ENCODE measurements at places on chromosomes 11 and 22. TPM values are rescaled to one million over a fixed set of nuclear protein-coding genes. Genes with fewer than 3 reads are reported as not detected.
A peak's percentile ranks its signal among the peaks of the same experiment; 100 is the strongest.

- ATAC-seq = no peak
Measured at GRCh38 chr11:28108958-28109357, 770 bp downstream of the METTL15 start.

Gene SAA1
- total RNA-seq = not detected

GRCh38 chr22:32206774-32207758 is 2.2 kb upstream of the RFPL2 start:
- no peak for ATAC-seq

DNA sequence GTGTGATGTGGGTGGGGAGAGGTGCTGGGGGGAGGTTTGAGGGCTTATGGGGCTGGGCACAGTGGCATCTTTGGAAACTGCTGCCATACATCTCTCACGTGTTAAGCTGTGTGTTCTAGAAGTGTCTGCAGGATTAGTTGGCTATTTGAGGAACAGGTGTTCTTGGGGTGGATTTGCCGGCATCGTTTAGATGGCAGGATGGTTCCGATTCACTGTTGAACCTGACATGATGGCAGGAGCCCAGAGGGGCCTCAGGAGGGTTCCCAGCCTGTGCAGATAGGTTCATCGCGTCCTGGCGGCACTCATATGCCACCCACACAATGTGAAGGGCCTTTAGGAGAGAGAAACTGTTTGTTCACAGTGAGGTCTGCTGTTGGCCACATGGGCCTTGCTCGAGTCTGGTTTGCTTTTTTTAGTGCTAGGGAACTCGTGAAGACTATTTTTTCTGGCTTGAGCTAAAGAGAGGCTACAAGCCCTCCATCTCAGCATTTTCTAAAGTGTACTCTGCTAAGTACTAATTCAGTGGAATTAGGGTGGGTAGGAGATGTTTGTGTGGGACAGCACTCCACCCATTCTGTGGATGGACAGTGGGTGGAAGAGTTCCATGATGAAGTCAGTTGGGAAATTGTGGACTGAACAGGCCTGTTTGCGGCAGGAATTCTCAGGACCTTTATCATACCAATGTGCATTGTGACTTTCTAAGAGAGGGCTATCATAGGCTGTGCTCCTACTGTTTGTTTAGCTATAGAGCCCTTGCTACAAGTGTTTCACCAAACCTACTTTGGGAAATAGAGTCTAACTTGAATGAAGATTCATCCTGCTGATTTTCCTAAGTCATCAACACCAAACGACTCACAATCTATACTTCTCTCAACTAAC is 55.4 kb upstream of the PLET1 start:
- no peak for ATAC-seq

- peak; percentile 81 for ATAC-seq
Measured at GRCh38 chr11:111334532-111335502, 36.5 kb downstream of the POU2AF3 start.

Gene MS4A7
- total RNA-seq = not detected

GRCh38 chr22:23033116-23033905 is 37.0 kb upstream of the GNAZ start:
- no peak for ATAC-seq

GRCh38 chr11:2803186-2804091 is 82.1 kb downstream of the CDKN1C start:
- no peak for ATAC-seq

Gene PDE3B
- 13.1 TPM for total RNA-seq

Gene OR8G5
- total RNA-seq = not detected

DNA sequence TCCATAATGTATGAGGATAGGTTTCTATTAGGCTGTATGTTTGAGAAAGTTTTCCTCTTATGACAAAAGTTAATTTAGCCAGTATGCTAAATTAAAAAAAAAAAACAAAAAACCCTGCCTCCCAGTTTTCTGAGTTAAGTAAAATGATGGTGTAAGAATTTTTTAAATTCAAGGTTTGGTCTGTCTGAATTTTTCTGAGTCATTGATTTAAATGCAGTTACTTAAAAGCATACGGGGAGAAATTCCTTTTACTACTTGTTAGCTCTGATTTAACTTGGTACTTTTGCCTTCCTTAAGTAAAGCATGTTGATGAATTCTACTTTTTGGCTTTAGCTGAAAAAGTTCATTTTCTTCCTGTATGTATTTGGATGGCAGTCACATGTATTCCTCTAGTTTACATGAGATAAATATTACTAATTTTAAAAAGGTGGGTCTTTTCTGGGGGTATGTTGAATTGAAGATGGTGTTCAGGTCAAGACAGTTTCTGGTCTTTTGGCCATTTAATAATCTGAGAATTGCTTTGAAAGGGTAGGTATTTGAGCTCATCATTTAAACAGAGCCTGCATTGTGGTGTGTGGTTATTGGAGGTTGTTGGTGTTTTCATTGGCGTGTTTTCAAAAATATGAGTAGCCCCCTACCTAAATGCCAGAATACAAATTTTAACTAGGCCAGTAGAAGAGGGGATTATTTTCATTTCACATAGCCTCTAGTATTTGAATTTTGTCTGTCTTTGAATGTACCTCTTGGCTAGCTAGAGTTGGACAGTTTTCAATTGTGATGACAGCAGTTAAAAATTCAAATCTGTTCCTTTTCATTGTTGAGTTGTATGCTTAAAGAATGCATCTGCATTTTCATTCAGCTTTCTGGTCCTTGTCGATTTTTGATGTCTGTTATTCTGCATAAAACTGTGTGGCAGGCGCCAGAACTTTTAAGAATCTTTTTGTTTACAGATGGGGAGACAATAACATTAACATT is 64.7 kb downstream of the MTMR3 start:
- peak; percentile 84 for ATAC-seq

DNA sequence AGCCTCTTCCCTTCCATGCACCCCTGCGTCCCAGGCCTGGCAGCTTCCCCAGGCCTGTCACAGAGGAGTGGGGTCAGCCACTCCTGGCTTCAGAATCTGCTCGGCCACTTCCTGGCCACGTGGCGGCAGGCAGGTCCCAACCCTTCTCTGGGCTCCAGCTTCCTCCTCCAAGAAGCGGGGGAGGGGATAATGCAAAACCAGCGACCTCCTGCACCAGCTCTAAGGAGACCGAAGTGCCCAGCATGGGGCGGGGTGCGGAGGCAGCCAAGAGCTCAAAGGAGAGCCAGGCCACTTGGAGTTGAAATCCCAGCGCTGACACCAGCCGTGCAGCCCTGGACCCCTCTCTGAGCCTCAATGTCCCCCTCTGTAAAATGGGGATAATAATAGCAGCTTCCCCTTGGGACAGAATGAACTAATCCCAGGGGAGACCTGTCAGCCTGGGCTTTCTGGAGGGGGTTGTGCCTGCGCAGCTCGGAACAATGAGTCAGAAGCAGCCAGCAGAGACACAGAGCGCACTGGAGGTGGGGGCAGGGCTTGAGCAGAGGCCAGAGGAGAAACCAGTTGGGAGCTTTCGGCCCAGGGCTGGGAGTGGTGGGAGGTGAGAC is 22.8 kb upstream of the PICK1 start:
- ATAC-seq = peak; percentile 39

- no peak for ATAC-seq
Measured at GRCh38 chr22:37231406-37232139, 12.5 kb downstream of the RAC2 start.

Gene NRXN2
- 40.9 TPM for total RNA-seq

GRCh38 chr22:35930933-35931332 is 97.7 kb downstream of the RBFOX2 start:
- peak; percentile 64 for ATAC-seq

GRCh38 chr11:6563667-6564066 is 39.7 kb downstream of the RRP8 start:
- no peak for ATAC-seq

DNA sequence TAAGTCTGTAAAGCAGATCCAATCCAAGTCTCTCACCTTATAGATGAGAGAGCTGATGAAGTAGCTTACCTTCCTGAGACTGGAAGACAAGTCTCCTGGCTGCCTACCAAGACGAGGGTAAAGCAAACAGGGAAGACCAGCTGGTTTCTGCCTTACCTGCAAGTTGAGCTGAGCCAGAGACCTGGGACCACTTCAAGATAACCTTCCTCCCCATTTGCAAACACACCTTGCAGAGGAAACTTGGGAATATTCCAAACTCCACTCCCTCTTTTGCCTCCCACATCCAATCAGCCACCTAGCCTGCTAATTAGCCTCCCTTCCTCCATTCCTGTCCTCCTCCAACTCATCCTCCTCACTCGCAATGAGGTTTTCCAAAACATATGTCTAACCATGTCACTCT is 23.4 kb upstream of the ROBO3 start:
- no peak for ATAC-seq

DNA sequence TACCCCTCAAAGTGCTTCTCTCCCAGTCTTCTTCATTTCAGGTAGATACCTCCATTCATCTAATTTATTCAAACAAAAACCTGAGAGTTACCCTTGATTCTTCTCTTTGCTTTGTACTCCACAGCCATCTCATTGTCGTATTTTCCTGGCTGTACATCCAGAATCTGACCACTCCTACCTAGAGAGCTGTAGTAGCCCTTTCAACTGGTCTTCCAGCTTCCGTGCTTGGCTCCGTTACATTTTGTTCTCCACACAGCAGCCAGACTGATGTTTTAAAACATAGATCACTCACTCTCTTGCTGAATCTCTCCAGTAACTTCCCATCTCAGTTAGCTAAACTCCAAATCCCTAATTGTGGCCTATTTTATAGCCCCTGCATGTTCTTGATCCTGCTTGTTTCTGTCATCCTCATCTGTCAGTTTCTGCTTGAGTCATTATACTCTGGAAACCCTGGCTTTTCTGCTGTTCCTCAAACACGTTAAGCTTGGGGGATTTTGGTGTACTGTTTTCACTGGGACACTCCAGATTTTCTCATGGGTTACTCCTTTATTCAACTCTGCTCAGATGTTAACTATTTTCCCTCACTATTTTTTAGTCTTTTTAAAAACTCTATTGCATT is 7.4 kb downstream of the SPCS2 start:
- ATAC-seq = no peak

DNA sequence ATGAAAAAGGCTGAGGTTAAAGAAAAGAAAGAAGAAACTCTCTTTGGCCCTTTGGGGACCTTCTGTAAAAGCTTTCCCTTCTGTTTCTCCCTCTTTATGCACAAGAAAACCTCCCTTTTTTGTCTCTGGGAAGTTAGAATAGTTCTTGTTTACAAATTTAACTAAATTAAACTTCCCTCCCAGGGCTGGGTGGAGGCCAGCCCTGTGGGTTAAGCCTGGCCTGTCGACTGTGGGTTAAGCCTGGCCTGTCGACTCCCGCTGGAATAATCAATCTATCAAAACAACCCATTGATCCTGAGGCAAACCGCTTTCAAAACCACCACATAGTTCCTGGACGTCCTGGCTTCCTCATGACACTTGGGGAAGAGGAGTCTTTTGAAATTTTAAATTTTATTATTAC is 1.2 kb upstream of the DRG1 start:
- no peak for ATAC-seq

Gene ANO5
- 10.0 TPM for total RNA-seq

DNA sequence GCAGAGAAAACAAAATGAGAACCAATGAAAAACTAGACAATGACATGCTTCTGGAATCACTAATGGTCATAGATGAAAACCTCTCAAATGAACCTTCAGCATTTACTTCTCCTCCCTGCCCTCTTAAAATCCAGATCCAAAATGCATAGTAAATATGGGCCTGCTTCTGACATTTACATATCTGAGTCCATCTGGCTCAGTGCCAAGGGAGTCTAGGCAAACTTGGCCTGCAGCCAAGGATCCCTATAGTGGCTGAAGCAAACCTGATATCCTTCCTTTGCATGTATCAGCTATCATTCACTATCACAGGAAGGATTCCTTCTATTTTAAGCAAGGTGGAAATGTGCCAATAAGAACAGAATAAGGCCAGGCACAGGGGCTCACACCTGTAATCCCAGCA is 104.8 kb downstream of the C11orf58 start:
- ATAC-seq = no peak

Gene INPP5J
- total RNA-seq = 4.1 TPM

DNA sequence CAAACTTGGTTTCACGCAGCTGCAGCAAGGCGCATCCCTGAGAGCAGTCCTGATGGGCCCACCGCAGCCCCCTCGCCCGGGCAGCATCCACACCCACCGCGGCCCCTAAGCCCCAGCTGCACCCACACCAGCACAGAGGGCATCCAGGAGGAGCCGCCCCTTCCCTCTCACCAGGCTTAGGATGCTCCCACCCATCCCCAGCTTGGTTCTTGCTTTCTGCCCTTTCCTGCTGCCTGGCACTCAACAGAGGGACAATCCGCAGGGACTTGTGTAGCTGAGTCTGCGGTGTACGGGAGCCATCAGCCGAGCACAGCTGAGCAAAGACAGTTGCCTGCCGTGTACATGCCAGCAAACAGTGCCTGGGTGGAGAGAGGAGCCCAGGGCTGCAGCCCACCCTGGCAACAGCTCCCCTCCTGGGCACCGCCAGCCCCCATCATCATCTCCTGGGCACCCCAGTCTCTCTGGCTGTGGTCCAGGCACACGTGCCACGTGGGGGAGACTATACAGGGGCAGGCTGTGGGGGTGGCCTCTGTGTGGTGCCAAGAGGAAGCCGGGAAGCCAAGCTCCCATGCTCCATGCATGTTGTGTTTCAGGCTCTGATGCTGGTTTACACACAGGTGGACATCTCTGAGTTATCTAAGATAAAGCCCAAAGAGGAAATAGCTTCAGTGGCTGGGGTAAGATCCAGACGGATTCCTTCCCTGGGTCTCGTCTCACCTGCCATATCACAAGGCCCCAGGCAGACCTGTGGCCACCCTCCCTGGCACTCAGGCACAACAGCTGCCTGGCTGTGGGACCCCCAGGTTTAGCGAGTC is 36.0 kb upstream of the GNB1L start:
- ATAC-seq = no peak

DNA sequence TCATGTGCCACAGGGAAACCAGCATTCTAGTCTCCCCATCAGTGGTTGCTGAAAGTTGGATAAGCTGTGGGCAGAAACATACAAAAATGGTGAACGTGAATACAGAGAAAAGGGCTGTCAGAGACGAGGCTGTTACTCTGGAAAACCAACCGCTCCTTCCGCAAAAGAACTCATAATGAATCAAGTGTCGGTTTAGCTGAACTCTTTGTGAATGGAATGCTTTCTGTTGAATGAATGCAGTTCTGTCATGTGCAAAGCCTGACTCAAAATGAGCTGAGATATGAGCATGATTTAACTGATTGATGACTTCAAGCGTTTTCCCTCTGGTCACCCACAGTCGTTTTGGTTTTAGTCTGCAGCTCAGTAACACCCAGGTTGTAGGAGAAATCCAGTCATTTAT is 298.3 kb downstream of the ETS1 start:
- ATAC-seq = no peak

GRCh38 chr11:12741671-12742216 is 67.5 kb downstream of the TEAD1 start:
- ATAC-seq = no peak

Gene TXNRD2
- 33.9 TPM for total RNA-seq

Gene TPH1
- total RNA-seq = 1.3 TPM
